ENCODE measurements at places on chromosomes 2 and 18.

DNA sequence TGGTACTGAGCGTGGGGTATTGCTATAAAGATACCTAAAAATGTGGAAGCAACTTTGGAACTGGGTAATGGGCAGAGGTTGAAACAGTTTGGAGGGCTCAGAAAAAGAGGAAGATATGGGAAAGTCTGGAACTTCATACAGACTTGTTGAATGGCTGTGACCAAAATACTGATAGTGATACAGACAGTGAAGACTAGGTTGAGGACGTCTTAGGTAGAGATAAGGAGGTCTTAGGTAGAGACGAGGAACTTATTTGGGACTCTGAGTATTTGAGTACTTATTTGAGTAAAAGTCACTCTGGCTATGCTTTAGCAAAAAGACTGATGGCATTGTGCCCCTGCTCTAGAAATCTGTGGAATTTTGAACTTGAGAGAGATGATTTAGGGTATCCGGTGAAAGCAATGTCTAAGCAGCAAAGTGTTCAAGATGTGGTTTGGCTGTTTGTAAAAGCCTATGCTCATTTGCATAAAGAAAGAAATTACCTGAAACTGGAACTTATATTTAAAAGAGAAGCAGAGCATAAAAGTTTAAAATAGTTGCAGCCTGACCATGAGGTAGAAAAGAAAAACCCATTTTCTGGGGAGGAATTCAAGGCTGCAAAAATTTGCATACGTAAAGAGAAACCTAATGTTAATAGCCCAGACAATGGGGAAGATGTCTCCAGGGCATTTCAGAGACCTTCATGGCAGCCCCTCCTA is 219.6 kb downstream of the PDE1A start:
- DNase-seq: no peak

GRCh38 chr2:42602876-42603219 is 34.4 kb downstream of the MTA3 start:
- DNase-seq: no peak

DNA sequence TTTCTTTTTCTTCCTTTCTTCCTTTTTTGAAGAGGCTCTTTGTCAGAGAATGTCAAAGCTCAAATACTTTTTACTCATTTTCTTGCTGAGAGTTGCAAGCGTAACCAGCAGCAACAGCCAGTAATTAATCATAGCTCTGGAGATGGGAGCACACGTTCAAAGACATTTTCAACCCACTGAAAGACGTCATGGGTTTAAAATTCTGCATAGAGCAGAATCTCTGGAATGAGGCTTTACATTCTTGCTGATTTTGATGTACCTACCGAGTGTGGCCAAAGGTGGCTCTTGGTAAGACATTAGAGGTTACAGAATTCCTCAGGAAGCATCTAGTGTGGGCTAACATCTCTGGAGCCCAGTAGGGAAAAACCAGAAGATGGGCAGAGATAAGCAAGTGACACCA is 292.5 kb downstream of the MTX2 start:
- DNase-seq: no peak

DNA sequence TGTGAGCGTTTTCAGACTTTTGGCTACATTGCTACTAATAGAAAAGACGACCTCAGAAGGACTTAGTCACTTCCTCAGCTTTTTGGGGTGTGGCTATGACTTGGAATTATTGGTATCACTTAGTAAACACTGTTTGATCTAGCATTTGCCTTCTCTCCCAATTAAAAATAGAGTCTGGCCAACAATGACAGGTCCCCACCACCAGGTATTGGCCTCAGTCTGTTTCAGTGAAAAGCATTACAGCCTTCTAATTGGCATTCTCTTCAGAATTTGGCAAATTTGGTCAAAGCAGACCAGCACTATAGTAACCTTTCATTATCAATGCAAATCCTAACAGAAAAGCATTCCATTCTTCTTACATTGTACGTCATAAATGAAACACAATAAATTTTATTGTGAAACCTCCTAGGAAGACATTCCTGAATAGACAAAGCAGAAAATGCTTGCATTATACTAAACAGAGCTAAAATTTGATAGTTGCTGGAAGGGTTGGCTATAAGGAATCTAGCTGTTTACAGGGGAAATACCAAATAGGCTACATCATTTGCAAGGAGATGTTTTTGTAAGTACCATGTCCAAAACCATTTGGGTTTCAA is 613.9 kb downstream of the IRS1 start:
- DNase-seq: no peak

- DNase-seq: no peak
These were observed 50.4 kb upstream of the PPM1B start for GRCh38 chr2:44118257-44118656.

GRCh38 chr2:236082061-236082460 is 86.1 kb downstream of the GBX2 start:
- no peak for DNase-seq

- peak; percentile 65 for DNase-seq
These were observed 5.7 kb downstream of the MCFD2 start for GRCh38 chr2:46909771-46910419.

- no peak for DNase-seq
These were observed 36.0 kb upstream of the DARS1 start for GRCh38 chr2:136021406-136021805.

GRCh38 chr2:10774394-10774793 is 38.2 kb downstream of the PDIA6 start:
- DNase-seq: no peak

DNA sequence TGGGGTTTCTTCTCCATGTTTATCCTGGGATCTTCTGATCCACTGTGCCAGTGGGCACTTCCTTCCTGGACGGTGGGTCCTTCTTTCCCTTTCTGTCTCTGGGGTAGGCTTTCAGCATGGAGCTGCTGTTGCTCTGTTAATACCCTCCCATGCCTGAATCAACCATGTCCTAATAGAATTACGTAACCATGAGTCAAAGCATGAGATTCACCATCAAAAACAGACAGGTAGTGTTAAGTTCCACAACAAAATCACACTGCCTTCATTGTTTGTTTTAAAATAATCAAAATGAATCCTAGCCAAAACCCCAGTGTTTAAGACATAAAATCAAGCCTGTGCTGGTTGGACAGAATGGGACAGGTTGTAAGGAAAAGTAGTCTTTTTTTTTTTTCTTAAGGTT is 37.5 kb downstream of the GNAL start:
- DNase-seq: no peak

DNA sequence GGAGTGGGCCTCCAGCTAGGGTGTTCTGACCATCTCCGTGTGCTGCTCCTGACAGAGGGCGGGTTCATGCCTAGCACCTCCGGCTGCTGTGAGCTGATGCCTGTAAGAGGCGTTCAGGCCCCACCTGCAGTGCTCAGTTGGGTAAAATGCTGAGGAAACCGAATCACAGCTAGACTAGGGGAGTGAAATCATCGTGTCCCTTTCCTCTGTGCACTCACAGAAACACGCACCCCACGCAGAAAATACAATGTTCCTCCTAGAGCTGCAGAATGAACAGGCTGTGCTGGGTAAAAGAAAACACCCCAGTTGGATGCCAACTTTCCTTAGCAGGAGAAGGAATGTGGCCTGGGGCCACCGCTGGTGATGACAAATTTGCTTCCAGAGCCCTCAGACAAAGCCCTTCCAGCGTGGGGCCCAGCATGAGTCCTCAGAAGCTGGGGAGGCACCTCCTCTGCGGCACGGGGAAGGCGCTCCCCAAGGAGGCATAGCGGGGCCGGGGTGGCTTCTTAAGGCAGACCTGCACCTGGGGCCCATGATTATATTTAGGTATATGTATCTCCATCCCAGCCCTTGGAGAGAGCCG is 16.3 kb upstream of the ARHGEF4 start:
- no peak for DNase-seq

DNA sequence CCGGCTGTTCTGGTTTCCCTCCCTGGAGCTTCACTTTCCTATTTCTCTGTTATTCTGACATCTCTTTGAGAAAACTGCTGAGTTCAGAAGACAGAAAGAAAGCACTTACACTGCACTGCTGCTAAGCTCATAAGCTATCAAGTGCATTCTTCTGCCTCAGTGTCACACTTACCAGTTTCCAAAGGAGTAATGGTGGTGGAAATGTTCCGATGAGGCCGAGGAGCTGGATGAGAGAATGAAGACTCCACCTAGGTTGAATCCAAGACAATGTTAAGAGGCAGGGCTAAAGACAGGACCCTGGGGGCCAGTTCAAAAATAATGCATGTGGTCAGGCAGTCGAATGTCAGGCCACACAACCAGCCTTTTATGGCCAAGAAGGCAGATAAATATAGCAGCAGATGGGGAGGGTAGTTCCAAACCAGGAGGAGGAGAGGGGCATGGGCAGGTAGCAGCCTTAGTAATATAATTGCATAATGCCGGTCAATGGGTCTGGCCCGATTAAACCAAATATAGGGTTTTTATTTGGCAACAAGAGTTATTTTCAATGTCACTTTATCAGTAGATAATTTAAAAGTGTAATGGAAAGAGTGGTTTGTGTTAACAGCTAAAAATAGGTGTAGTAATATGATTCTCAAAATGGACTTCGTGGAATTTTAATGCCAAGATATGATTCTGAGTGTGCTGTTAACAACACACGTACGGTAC is at the start of gene MYOM1:
TSS of gene MYOM1 (minus strand) at position 338 of the 705 bp plus-strand sequence. CDS start 4,745 bp downstream, outside the sequence.
- no peak for DNase-seq

DNA sequence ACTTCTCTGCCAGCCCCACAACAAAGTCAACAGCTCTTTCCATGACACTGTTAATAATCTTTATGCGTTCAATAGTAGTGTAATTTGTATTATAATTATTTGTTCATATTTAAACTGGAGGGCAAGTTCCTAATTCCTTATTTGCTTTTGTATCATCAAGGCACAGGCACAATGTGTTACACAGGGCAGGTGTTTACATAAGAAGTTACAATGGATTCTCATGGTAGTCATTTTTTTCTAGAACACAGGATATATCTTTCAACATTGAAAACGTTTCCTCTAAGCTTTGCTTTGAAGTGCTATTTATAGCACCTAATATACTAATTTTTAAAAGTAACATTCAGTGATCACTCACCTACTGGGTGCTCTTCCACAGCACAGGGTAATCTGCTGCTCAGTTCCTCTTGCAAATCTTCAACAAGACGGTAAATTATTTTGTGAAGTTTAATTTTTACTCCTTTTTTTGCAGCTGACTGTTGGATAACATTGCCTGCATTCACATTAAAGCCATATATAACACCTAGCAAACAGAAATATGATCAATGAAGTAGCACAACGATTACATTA is 7.3 kb downstream of the RPS27A start:
- no peak for DNase-seq

DNA sequence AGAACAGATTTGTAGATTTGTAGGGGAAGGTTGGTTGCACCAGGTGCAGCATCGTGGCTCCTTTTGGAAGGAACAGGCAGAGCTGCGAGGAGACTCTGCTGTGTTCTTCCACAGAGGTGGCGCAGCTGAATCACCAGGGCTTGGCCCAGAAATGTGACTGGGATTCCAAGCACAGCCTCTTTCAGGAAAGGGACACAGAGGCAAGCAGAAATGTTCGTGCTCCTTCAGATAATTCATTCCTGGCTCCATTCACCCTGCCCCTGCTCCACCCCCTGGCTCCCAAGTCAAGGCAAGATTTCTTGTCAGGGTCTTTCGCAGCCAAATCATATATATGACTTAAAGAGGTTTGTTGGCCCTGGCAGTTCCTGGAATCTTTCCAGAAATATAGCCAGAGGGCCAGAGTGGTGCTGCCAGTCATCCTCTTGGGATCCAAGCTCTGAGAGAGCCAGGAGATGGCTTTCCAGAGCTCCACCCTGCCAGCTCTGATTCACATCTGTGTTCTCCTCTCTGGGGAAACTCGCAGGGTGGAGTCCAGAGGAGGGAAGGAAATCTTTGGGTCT is 203.9 kb upstream of the TANK start:
- no peak for DNase-seq

GRCh38 chr2:195659114-195659513 is 2.1 kb downstream of the SLC39A10 start:
- DNase-seq: no peak

GRCh38 chr18:44838971-44839666 is 158.4 kb downstream of the SETBP1 start:
- peak; percentile 72 for DNase-seq

DNA sequence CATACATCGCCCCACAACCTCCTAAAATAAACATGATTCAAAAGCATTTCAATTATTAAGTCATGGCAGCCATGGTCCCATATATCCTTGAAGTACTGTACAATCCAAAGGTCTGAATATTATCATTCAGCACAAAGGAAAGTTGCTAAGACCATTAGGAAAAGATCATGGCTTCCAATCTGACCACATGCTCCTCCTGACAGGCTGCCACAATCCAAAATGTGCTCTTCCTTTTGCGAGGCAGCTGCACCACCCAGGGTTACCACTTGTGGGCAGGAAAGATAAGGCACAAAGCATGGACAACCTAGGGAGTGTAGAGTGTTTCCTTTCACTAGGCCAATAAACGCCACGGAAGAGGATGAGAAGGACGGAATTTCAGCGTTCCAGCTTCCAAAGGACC is 5.4 kb downstream of the BOLA3 start:
- DNase-seq: no peak

- DNase-seq: no peak
These were observed 270.7 kb downstream of the SRBD1 start for GRCh38 chr2:45340318-45340717.

GRCh38 chr2:27671235-27671634 is 7.5 kb downstream of the SLC4A1AP start:
- DNase-seq: no peak

DNA sequence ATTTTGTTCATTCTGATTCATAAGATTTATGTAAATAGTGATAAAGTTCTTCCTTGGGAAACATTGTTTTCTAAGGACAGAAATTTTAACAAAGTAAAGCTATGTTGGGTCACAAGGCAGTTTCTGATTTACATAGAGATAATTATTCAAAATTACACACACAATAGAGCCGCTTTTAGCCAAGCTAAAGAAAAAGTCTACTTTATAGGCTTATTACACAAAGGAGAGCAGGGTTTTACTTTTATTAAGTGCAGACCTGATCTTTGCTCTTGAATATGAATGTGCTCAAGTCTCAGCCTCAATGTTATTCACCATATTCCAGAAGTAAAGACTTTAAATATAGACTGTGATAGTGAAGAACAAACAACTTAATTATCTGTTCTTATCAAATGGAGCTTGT is 787.8 kb upstream of the LINC00305 start:
- DNase-seq: no peak
